ENCODE measurements at places on chromosomes 4 and X.

GRCh38 chr4:169604131-169604900 lies 8.1 kb downstream of the NEK1 start:
- peak; percentile 74 for DNase-seq

DNA sequence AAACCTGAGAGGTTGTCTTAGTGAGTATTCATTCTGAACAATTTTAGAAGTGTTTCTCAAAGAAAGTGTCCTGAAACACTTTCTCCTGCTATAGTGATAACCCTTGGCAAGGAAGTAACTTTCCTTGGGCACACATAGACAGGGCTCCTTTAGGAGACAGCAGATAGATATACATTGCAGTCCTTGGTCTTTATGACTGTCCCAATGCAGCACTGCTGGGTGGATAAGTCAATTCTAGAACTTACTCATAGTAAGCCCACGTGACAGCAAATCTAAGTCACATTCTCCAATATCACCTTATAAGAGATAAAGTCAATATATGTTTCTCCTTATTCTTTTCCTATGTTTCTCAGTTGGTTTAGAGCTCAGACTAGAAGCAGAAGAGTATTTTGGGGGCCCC lies 46.7 kb downstream of the GPRASP3 start:
- no peak for DNase-seq

DNA sequence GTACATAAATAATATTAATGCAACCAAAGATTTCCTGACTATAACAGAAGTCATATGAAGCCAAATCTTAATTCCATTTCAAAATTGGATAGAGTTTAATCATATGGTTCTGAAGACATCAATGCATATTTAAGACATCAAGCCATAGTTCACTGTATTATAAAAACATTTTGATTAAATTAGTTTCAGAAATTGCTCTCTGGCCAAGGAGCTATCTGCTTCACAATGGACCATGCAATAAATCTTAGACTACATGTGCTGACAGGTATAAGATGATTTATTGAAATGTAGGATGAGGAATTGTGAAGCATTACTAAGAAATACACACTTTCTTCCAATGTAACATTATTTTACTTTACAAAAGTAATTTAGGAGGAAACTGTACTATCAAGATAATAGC lies 81.6 kb downstream of the MID1 start:
- DNase-seq = no peak

DNA sequence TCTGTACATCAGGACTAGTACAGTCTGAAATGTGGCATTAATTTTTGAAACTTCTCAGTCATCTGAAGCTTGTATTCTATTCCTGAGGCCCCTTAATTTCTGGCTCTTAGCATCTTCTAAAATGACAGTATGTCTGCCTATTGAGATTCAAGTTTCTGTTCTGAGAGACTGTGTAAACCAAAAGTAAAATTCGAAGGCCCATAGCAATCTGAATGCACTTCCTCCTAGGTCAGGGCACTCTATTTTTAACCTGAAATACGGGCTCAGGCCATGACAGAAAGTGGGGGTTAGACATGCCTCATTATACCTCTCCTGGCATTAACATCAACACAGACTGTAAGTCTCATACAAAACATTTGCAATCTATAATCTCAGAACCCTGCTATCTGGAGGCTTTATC lies 584.4 kb downstream of the KLHL4 start:
- no peak for DNase-seq

DNA sequence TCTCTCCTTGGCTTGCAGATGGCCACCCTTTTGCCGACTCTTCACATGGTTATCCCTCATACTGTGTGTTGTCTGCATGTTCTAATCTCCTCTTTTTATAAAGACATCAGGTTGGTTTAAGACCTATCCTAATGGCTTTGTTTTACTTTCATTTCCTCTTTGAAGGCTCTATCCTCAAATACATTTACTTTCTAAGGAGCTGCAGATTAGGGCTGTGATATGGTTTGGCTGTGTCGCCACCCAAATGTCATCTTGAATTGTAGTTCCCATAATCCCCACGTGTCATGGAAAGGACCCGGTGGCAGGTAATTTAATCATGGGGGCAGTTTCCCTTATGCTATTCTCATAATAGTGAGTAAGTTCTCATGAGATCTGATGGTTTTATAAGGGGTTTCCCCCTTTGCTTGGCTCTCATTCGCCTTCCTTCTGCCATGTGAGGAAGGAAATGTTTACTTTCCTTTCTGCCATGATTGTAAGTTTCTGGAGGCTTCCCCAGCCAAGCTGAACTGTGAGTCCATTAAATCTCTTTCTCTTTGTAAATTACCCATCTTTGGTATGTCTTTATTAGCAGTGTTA lies 204.5 kb downstream of the RELL1 start:
- DNase-seq = no peak

DNA sequence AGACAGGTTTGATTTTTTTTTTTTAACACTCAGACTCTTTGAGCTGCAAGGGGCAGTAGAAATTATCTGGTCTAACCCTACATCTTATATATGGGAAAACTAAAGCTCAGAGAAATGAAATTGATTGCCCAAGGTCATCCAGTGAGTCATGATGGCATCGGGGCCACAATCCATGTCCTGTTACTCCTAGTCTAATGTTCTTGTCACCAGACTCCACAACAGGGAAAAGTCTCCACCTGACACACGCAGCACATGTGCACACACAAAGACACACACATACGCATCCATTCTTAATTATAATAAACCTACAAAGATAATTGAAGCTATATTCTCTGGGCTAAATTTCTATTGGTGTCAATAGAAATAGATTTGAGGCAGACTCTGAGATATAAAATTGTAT lies 48.4 kb downstream of the GPC3 start:
- no peak for DNase-seq

- no peak for DNase-seq
Measured at GRCh38 chr4:159193046-159193620, 90.3 kb downstream of the RAPGEF2 start.

DNA sequence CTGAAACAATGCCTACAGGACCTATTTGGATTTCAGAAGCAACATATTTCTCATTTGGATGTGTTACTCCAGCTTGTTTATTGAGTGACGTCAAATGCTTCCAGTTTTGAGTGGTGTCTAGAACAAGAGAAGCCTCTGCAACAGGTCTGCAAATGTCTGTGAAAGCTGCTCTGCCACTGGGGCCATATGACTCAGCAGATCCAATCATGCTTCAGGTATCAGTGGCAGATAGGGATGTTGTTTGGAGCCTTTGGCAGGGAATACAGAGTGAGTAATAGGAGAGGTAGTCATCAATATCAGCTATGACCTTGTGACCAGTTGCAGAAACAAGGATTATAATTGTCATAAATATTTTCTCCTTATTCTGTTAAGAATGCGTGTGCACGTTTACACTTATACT lies 141.1 kb upstream of the ZXDA start:
- DNase-seq = no peak

DNA sequence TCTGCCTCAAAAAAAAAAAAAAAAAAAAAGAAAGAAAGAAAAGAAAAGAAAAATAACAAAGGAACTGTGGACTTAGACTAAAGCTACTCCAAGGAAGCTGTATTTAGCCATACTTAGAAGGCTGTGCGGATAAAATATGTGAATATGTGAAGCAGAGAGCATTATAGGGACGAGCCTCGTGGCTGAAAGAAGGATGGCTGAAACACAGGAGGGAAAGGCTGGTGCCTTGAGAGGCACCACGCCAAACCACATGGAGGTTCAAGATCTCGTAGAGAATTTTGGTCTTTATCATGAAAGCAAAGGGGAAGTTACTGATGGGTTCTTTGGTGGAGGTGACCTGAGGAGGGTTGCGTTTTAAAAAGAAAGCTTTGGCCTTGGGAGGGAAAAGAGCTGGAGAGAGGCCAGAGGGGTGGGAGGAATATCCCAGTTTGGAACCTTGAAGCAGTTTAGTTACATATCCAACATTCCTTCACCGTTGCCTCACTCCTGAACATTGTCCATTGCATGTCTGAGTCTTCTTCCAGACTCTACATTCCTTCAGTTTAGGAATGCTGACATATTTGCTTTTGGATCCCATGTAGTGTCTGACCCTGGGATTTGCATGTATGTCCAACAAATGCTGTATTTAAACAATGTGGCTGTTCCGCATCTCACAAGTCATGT lies 82.5 kb downstream of the CPE start:
- peak; percentile 95 for DNase-seq

DNA sequence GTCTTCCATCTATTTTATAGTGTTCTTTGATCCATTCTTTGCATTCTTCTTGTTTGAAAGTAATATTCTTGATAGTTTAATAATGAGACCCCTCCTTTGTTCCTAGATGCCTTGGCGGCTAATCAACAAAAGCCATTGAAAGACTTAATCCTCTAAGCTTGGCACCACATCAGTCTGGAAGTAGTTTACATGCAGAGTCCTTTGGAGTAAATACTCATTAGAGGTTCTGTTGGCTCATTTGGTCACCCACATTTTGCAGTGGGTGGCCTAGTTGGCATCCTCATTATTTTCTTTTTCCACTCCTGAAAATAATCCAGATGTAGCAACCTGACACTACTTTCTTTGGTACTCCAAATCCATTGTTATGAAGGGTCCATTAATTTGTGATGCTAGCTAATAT lies 64.5 kb downstream of the DKK2 start:
- no peak for DNase-seq

GRCh38 chr4:119536572-119537528 lies 91.8 kb downstream of the PDE5A start:
- DNase-seq = peak; percentile 44

DNA sequence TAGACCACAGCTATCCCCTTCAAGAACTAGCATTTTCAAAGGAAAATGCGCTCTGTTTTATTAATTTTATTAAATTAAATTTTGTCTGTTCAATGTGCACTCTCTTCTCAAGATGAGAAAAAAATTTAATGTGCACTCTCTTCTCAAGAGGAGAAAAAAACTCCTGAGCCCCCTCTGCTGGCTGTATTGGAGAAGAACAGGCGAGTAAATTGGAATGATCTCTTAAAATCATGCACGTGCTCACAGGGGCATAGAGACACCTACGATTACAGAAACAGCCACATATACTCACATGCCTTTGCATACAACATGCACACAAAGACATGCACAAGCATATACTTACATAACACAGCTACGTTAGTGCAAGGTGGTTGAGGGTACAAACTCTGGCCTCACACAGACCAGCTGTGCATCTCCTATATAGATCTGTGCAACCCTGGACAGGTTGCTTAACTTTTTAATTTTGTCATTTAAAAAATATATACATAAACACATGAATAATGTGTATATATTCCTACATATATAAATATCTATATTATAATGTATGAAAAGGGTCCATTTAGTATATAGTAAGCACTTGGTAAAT lies 176.2 kb upstream of the CXorf66 start:
- DNase-seq = peak; percentile 17

DNA sequence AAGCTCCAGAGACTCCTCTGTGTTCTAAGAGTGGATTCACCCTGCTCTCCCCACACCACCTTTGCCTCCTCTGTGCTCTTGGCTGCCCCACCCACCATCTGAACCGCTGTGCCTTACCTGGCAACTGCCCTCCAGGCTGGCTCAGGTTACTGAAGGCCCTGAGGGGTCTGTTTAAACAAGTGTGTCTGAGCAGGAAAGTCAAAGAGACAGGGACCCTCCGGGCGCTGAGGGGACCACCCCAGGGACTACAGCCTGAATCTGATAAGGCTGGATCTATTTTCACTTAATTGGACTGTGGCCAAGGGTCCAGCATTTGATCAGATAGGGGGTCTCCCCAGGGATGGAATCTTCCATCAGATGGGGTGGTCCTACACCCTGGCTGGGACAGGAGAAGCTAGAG lies 10.4 kb upstream of the MSX1 start:
- DNase-seq = no peak

DNA sequence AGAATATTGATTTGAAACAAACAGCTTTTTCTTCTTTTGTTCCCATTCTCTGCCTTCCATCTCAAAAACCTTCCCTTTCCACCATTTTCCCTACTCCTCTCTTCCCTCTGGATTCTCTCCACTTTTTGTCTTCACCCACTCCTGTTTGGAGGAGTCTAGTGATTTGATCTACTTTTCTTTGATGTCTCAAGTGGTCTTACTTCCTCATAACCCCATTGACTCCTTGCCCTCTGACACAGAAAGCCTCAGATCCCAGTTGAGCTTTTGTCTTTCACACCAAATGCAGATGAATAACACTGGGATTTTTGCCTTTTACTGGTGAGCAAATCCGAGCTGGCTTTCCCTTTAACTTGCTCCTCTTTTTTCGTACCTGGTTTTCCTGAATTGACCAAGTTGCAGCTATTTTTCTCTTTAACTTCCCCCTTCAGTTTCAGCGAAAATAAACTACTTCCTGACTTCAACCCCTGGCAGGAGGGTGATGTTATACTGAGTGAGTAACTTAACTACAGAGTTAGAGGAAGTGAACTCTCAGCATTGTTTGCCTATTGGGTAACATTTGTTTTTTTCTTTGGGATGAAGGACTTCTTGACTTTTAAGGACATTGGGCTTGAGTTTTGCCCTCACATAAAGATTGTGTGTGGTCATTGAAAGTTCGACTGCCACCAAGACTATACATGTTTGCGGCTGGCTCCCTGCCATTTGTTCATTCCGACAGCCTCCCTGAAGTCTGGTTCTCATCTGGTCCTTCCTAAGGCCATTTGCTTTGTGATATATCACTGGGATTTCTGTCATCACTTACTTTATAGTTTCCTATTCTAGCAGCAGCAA lies 392.8 kb upstream of the NR3C2 start:
- DNase-seq = peak; percentile 70

DNA sequence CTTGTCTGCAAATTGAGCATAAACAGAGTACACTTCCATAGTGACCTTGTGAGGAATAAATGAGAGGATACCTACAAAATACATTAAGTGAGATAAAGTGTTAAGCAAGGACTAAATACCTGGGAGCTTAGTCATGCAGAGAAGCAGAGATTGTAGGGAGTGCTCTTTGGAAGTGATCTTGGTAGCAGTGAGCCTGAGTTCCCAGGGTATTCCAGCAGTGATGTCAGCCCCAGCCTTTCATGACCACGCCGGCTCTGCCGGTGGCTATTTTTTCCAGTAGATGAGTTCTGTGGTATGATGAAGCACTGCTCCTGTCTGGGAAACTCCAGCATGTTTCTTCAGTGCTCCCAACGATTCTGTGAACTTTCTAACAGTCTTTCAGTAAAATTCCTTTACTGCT lies 391.5 kb upstream of the IGFBP7 start:
- peak; percentile 11 for DNase-seq

- no peak for DNase-seq
Measured at GRCh38 chrX:41118156-41118555, 32.9 kb downstream of the USP9X start.

GRCh38 chr4:100511896-100512295 lies 5.9 kb downstream of the EMCN start:
- DNase-seq = no peak

GRCh38 chr4:1539859-1540600 lies 133.8 kb upstream of the NKX1-1 start:
- no peak for DNase-seq

All from AG10803 (cell line).